ENCODE measurements at places on chromosomes 1 and 21.

DNA sequence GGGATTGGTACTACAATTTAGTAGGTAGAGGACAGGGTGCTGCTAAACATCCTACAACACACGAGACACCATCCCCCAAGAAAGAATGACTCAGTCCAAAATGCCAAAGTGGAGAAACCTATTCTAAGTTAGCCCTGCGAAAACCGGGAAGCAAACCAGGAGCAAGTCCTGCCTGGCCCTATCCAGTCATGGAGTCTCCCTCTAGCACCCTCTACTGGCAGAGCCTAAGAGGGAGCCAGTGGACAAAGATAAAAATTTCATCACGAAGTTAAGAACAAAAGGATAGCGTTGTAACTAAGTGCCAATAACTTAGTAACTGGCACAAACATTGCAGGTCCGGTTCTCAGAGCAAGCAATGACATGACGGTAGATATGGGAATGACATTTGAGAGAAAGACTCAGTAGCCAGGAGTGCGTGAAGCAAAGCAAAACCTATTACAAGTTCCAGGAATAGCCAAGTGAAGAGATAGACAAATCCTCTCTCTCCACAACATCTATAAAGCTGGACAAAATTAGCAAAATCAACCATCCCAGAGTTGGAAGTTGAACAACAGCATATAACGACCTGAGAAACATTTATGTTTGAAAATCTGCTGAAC is 383.5 kb downstream of the OMA1 start:
- peak; percentile 28 for DNase-seq

GRCh38 chr1:174998569-174999215 is 1.1 kb upstream of the CACYBP start:
- peak; percentile 60 for DNase-seq

GRCh38 chr1:200351425-200351824 is 58.4 kb downstream of the ZNF281 start:
- no peak for DNase-seq

DNA sequence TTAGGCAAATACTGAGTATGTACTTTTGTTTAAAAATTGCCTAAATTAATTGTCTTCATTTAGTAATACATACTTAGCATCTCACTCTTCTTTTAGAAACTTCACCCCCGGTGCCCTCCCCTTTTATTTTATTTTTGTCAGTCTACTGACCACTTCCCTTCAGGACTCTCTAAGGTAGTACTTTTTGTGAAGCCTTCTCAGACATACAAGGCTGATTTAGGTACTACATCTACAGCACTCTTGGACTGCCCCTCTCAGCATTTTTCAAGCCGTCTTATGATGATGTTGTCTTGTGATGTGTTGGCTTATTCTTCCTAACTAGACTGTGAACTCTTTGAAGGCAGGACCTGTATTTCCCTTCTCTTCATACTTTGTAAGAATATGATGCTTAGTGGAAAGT is 24.7 kb downstream of the RPS6KC1 start:
- DNase-seq: no peak

- DNase-seq: no peak
Observed at GRCh38 chr21:38254970-38255369, 1.8 kb upstream of the KCNJ15 start.

DNA sequence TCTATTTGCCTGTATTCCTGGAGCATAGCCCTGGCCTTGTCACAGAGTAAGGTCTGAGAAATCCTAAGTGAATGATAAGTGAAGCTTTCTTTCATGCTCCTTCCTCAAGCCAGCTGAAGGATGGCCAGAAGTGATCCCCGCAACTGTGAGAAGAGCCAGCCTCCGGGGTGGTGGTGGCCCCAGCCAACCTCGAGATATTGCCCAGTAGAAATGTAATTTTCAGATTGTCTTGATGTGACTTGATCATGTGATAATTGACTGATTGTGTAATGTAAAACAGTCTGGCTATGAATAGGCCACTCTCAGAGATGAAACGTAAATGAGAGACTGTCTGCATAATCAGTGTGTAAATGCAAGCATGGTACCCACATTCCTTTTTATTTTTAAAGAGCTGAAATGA is 242.4 kb upstream of the CAMK1G start:
- DNase-seq: no peak

- no peak for DNase-seq
Observed at GRCh38 chr1:234553240-234554188, 56.5 kb downstream of the IRF2BP2 start.

- peak; percentile 38 for DNase-seq
Observed at GRCh38 chr21:39715804-39716397, 29.1 kb upstream of the IGSF5 start.

DNA sequence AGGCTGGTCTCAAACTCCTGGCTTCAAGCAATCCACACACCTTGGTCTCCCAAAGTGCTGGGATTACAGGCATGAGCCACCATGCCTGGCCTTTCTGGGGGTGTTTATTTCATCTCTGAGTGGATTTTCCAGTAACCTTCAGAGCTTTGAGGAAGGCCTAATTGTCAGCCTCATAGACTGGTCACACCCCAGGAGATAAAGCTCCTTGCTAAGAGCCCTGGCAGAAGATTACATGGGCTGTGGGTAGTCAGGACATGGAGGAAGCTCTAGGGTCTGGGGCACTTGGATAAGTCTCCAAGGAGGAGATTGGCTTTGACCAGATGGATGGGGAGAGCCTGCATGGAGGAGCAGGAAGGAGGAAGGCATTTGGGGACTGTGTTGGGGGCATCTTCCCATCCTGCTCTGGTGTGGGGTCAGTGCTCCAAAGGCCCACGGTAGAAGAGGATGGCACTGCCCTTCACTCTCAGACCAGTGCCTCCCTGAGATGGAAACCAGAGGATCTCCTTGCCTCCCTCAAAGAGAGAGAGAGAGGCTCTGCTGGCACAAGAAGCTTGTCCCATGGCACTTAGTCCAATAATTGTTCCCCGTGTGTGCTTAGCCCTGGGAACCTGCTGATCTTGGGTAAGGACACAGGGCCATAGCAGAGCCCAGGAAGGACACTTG is 14.7 kb upstream of the GSTM4 start:
- DNase-seq: no peak

- DNase-seq: peak; percentile 71
Observed at GRCh38 chr1:231423648-231424047, 1.6 kb upstream of the EGLN1 start.

DNA sequence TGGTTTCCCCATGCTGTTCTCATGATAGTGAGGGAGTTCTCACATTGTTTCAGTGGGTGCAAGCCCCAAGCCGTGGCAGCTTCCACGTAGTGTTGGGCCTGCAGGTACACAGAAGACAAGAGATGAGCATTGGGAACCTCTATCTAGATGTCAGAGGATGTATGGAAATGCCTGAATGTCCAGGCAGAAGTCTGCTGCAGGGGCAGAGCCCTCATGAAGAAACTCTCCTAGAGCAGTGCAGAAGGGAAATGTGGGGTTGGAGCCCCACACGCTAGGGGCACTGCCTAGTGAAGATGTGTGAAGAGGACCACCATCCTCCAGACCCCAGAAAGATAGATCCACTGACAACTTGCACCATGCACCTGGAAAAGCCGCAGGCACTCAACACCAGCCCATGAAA is 17.0 kb downstream of the GPR161 start:
- no peak for DNase-seq

DNA sequence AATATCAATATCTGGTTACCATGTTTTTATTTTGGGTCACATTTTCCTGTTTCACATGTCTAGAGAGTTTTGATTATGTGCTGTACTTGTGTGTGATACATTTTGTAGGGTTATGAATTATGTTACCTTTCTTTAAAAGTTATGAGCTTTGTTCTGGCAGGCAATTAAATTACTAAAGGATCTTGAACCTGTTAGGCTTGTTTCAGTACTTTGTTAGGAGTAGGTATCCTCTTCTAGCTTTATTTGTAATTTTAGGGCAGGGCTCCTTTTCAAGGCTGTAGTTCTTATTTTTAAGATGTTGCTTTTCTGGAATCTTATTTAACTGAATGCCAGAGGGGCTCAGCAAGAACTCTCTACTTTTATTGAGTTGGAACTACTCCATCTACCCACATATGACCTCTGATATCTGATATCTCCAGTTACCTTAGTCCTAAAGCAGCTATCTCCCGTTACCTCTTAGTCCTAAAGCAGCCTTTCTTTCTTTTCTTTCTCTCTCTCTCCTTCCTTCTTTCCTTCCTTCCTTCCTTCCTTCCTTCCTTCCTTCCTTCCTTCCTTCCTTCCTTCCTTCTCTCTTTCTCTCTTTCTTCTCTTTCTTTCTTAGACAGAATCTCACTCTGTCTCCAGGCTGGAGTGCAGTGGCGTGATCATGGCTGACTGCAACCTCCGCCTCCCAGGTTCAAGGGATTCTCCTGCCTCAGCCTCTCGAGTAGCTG is 23.8 kb downstream of the KCTD3 start:
- DNase-seq: no peak

DNA sequence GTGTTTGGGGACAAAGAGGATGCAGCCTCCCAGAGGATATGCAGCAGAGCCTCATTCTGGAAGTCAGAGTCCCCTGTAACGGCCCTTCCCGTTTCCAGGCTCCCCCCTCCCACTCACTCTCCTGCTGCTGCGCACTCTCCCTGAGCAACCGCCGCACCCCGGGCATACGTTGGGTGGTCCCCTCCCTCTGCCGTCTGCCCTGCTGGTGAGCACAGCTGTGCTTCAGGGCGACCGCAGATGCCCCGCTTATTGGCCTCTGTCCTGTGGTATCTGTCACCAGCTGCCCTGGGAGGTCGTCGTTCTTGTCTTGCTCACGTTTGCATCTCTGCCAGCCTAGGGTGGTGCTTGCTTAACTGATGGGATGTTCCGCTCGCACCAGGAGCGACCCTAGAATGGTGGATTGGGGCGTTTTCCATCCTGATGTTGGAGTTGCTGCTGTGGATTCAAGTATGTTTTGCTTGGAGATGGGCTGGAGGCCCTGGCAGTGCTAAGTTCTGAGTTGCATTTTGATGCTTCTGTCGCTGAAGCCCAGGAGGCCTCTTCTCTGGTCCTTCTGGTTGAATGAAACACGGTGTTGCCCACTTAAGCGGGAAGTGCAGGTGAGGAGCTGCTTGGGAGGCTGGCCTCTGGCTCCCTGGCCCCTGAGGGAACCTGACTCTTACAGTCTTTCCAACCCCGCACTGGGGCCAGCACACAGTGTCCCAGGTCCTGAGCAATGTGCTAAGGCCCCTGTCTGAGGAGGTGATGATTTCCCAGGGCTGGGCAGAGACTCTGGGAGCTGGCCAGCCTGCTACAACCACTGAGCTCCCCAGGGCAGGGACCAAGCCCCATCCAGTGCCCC is 3.2 kb downstream of the TMEM201 start:
- DNase-seq: no peak

DNA sequence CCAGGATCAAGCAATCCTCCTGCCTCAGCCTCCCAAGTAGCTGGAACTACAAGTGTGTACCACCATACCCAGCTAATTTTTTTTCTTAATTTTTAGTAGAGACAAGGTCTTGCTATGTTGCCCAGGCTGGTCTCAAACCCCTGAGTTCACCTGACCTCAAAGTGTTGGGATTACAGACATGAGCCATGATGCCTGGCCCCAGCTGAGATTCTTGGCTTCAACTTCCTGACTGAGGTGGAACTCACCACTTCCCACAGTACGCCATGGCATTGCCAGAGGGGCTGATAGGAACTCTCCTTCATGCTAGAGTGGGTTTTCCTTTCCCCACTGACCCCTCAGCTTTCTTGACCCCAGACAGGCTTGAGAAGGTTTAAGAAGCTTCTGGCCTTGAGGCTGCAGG is 251.0 kb upstream of the CSF3R start:
- no peak for DNase-seq

DNA sequence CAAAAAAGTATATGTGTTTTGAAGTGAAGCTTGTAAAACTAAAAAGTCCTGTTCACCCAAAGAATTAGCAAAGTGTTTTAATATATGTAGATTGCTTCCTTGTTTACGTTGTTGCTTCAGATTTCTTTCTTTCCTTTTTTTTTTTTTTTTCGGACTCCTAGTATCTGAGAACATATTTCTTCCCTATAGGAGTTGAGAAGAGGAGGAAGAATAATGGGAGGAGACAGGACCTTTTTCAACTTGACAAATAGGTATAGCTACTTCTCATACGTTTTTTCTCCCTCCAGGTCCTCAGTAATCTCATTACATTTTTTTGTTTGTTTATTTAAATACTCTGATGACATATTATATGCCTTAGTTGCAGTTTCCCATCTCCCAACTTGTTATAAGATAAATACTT is 8.9 kb downstream of the DISP1 start:
- no peak for DNase-seq

- DNase-seq: peak; percentile 62
Observed at GRCh38 chr1:88998716-88999115, 6.3 kb upstream of the KYAT3 start.

Measured in NCI-H774 (cell line).